ENCODE measurements at places on chromosomes 16 and 17.
A peak's percentile ranks its signal among the peaks of the same experiment; 100 is the strongest.

DNA sequence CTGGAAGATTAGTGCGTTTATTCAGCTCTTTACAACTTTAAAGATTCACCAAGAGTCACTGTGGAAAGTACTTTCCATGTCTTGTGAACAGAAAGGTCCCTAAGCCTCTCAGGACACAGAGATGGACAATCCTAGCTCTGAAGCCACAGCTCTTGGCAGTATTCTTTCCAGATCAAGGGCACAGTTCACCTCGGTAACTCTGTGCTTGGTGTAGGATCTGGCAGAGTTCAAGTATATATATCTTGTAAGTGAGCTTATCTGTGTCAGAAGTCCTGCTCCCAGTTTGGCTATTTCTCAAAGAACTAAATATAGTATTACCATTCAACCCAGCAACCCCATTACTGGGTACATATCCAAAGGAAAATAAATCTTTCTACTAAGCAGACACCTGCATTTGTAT lies 183.7 kb downstream of the CBLN1 start:
- no peak for DNase-seq

DNA sequence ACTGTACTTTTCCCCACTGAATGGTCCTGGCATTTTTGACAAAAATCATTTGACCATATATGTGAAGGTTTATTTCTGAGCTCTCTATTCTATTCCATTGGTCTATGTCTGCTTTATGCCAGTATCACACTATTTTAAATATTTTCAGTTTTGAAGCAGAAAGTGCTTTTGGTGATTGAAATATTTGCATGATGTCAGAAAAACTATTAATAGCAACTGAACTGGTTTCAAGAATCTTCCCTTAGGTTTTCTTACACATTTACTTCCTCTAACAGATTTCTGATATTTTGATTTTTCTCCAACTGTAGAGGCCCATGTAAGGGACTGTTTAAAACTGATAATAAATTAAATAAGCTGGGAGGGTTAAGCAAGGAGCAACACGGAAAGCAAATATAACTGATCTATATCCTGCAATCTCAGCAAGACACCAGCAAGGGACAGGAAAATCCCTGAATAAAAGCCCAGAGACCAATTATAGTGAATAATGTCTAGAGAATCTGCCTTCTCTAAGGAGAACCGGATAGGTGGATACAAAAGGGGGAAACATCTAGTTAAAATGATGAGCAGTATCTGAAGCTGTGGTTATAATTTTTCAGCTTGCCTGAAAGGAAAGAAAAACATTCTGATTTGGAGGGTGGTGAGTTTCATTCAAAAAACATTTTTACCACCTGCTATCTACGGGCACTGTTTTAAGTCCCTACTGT lies 80.9 kb upstream of the STAC2 start:
- DNase-seq = no peak

DNA sequence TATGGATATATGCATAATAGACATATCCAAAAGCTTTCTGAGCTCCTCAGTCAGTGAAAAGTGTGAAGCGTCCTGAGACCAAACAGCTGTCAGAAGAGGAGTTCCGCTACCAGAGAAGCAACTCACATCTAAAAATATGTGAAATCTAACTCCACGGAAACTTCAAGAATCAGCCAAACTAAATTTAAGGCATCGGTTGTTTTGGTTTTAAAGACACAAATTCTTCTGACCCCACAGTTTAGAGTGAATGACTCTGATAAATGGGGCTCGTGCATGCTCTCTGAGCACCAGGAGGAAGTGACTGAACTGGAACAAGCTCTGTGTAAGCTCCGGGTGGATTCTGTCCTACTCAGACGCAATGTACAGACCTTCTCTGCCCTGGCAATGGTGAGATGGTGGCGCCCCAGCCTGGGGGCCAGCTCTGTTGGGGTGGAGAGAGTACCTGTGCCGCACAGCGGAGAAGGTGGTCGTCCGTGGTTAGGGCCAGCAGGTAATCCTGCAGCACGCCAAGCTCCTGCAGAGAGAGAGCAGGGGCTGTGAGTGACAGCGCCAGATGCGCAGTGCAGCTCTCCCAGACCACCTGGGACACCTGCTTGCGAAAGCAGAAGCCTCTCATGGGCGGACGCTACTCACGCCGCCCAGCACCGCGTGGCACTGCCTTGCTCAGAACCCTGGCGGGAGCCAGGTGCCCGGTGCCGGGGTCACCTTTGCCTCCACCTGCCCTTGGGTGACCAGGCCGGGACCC lies 44.4 kb upstream of the ATP2A3 start:
- no peak for DNase-seq

- DNase-seq = no peak
These were observed 7.8 kb upstream of the HSD17B1 start for GRCh38 chr17:42544874-42545283.

- DNase-seq = no peak
These were observed 539 bp upstream of the VAMP2 start for GRCh38 chr17:8162997-8163977.

- no peak for DNase-seq
These were observed 47.3 kb upstream of the NDRG4 start for GRCh38 chr16:58452640-58453039.

- DNase-seq = no peak
These were observed 49.3 kb downstream of the AKAP10 start for GRCh38 chr17:19928299-19928698.

DNA sequence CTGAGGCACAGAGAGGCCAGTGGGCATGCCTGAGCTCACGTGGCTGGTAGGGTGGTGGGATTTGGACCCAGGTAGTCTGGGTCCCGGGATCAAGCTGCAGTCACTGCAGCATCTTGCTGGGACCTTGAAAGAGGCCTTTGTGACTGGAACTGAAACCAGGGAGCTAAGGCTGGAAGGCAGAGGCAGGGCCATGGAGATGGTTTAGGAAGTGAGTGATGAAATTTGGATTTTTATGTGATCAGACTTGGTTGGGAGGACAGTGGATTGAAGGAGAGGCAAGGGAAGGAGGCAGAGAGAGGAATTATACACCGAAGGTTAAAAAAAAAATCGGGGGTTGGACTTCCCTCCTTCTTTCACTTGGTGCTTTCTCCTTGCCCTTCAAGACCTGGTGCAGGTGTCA lies 255.4 kb upstream of the CACNG5 start:
- no peak for DNase-seq

GRCh38 chr17:63589646-63590045 lies 11.0 kb upstream of the TACO1 start:
- no peak for DNase-seq

DNA sequence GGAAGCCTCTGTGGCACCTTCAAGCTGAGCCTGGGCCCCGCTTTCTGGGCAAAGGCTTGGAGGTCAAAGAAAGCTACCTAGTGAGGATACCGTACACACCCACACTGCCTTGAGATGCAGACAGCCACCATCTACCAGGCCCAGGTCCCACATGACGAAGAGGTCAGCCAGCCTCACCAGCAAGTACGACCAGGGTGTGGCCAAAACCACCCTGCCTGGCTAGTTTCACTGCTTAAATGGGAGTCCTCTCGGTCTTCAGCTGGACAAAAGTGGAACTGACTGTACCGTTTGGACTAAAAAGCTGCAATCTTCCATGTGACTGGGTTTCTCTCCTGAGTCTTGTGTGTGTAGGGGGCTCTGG lies 21.6 kb downstream of the VASN start:
- DNase-seq = no peak

DNA sequence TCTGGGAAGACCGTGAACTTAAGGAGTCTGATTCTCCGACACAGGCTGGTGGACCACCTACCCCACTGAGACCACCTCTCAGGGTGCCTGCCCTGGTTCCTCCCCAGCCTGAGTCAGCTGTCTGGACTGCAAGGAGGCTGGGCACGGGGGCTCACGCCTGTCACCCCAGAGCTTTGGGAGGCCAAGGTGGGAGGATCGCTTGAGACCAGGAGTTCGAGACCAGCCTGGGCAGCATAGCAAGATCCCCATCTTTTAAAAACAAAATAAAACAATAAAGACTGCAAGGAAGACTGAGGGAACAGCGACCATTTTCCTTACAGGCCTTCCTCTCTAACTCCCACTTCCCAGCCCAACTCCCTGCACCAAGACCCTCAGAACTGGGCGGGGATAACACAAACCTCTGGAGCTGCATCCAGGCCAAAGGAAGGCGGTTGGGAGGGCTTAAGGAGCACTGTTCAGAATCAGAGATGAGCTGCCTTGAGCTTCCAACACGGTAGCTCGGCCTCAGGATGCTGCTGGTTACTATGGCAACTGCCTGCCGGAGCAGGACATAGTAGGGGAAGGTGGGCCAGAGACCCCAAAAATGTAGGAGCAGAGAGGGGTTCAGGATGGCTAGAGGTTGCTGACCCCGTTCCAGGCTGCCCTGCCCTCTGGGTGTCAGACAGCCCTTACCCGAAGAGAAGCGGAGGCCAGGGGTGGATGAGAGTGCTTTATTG lies 4.4 kb downstream of the APOBR start:
- no peak for DNase-seq

- DNase-seq = peak; percentile 2
These were observed 33.8 kb downstream of the GTF3C1 start for GRCh38 chr16:27515874-27516353.

- no peak for DNase-seq
These were observed 14.5 kb downstream of the GPR179 start for GRCh38 chr17:38329284-38329683.

DNA sequence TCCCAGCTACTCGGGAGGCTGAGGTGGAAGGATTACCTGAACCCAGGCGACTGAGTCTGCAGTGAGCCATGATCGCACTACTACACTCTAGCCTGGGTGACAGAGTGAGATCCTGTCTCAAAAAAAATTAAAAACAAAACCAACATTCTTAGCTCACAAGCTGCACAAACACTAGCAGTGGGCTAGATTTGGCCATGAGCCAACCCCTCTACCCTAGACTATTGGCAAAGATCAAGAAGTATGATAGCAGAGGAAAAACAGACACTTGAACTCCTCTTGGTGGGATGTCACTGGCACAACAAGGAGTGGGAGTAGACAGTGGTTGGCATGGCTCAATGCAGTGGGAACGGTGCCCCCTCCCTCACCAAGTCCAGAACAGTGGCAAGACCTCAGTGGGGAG lies 19.6 kb upstream of the RIPOR1 start:
- no peak for DNase-seq

GRCh38 chr16:69448470-69449193 lies 24.2 kb downstream of the CYB5B start:
- DNase-seq = no peak

- DNase-seq = peak; percentile 23
These were observed 59.1 kb downstream of the OR1D5 start for GRCh38 chr17:3004150-3004801.

- DNase-seq = peak; percentile 40
These were observed 7.6 kb downstream of the EPX start for GRCh38 chr17:58200024-58200633.

- DNase-seq = no peak
These were observed 8.6 kb downstream of the SYNGR3 start for GRCh38 chr16:1998360-1998835.

- DNase-seq = no peak
These were observed 27.7 kb upstream of the WSB1 start for GRCh38 chr17:27266228-27266627.

DNA sequence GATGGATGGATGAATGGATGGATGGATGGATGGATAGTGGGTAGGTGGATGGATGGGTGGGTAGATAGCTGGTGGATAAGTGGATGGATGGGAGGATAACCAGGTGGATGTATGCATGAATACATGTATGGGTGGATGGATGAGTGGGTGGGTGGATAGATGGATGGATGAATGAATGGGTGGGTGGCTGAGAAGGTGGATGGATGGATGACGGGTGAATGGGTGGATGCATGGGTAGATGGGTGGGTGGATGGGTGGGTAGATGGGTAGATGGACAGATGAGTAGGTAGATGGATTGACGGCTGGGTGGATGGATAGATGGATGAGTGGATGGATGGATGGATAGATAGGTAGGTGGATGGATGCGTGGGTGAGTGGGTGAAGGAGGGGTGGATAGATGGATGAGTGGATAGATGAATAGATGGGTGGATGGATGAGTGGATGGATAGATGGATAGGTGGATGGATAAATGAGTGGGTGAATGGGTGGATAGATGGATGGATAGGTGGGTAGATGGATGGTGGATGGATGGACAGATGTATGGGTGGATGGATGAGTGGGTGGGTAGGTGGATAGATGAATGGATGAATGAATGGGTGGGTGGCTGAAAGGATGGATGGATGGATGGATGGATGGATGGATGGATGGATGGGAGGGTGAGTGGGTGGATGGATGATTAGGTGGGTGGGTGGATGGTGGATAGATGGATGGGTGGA lies 50.1 kb upstream of the ZC3H18 start:
- no peak for DNase-seq

- DNase-seq = no peak
These were observed 150.0 kb downstream of the MSI2 start for GRCh38 chr17:57406131-57406980.

DNA sequence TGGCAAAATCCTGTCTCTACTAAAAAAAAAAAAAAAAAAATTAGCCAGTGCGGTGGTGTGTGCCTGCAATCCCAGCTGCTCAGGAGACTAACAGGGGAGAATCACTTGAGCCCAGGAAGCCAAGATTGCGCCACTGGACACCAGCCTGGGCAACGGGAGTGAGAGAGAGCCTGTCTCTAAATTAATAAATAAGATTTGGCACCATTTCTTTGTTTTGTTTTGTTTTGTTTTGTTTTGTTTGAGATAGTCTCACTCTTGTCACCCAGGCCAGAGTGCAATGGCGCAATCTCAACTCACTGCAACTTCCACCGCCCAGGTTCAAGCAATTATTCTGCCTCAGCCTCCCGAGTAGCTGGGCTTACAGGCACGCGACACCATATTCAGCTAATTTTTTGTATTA lies 9.4 kb upstream of the GAST start:
- DNase-seq = no peak

GRCh38 chr17:79917902-79918484 lies 78.8 kb upstream of the CBX4 start:
- no peak for DNase-seq

- no peak for DNase-seq
These were observed 29.9 kb downstream of the MIS12 start for GRCh38 chr17:5516060-5516792.

DNA sequence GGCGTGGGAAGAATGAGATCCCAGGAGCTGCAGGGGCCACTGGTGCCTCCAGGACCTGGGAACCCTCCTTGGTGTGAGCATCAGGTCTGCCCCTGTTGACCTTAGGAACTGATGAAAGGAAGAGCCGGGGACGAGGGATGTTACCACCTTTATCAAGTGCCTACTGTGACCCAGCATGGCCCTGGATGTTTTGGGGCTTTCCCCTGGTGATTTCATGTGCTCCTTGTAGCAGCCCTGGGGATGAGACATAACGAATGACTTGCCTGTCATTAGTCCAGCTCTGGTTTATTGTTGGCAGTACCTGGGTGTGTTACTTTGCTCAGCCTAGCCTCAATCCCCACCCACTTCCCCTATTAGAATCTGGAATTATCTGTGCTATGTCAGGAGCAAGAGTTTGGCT lies 39.9 kb downstream of the WSCD1 start:
- DNase-seq = no peak

- no peak for DNase-seq
These were observed 20.4 kb downstream of the ADGRG5 start for GRCh38 chr16:57562669-57563486.

DNA sequence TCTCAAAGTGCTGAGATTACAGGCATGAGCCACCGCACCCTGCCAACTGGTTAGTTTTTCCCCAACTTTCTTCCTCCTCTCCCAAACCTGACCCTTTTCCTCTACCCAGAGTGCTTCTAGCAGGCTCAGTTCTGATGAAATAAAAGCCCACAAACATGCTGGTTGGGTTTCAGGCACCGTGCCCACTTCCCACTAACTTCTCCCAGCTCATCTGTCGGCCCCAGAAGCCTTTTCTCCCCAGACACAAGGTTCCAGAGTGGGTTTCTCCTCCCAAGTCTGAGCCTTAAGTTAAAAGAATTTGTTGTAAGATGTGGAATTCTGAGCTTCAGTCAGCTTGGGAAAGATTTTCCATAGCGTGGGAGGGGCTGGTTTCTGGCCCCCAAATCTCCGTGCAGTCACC lies 11.5 kb upstream of the SCN4A start:
- no peak for DNase-seq

All from activated T-helper 9 cell treated with anti-CD3 and anti-CD28 coated beads, Interleukin-2, amount 50 U/mL, for 16 hours (primary cell).